ENCODE measurements at places on chromosomes 11 and 22.

- DNase-seq, result no peak
Measured at GRCh38 chr11:10693509-10694081, at the start of gene IRAG1. IRAG1 (minus strand) TSS chr11:10693755; CDS start chr11:10693602, 153 bp downstream.

DNA sequence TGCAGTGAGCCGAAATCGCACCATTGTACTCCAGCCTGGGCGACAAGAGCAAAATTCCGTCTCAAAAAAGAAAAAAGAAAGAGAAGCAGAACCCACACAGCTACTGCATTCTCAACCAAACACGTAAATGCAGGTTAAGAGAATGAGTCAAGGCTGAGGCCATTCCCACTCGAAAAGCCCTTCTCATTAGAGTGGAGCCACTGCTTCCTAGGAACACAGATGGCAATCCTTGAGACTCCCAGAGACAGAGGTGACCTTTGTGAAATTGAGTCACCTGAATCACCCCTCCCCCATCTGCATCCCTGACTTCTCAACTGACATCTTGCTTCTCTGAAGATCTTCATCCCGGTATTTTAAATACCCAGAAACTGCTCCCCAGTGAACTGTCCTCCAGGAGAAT, 8.2 kb downstream of the PACSIN2 start:
- DNase-seq, result no peak

DNA sequence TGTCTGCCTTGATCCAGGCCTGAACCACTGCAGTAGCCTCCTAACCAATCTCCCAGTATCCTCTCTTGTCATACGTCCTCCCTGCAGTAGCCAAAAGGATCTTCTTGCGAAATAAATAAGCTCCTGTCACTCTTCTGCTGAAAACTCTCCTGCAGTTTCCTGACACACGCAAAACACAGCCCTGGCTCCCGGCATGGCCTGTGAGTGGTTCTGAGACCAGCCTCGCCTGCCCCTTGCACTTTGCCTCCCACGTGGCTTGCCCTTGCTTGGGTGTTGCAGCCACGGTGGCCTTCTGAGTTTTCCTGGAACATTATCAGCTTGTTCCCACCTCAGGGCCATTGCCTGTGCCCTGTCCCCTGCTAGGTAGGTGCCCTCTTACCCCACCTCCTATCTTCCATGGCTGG, 7.2 kb downstream of the ZC3H7B start:
- no peak for DNase-seq

DNA sequence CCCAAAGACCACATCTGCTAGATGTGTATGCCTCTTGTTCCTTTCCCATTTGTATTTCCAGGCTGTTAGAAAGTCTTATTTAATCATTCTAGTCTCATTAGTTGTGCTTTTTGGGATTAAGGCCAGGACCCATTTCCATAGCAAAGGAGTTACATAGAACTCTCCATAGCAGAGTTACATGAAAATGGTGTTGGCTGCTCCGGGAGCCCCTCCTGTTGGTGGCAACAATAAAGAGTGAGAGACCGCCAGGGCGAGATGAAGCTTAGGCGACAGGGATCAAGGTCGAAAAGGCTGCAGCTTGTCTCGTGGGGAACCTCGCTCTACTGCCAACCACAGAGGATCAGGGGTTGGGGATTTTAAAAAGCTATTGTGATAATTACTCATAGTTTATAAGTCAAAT, 58.3 kb downstream of the GRIK4 start:
- no peak for DNase-seq

DNA sequence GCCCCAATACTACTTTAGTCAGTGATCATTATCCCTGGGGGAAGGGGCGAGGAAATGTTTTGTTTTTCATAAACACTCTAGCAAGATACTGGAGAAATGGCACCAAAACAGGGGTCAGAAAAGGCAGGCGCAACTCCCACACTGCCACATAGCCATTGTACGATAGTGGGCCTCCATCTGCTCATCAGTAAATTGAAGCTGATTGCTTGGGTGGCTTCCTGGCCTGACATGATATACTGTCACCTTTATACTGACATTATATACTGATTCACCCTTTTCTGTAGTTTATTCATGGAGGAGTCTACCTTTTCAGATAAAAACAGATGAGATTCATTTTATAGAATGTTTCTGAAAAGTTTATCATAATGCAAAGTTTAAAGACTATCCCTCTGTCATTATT, 51.6 kb upstream of the CCDC34 start:
- DNase-seq, result no peak

GRCh38 chr22:50209893-50210292, 9.1 kb downstream of the SELENOO start:
- DNase-seq, result peak; percentile 89

DNA sequence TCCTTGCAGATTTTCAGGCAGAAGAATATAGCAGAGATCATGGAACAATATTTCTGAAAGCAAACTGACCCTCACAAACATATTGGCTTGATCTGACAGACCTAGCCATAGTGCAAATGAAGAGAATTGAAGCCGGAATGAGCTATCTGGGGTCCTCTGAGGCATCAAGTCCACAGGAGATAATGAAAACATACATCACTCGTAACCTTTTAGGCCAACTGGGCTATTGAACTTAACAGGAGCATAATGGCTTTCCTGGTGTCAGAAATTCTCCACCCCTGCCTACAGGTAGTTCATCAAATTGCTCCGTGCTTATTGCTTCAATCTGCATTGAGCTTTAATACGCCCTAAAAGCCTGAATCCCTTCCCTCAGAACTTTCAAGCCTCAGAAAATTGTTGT, 1414.6 kb upstream of the TENM4 start:
- no peak for DNase-seq

- no peak for DNase-seq
Measured at GRCh38 chr11:76005756-76006155, 190.7 kb downstream of the UVRAG start.

DNA sequence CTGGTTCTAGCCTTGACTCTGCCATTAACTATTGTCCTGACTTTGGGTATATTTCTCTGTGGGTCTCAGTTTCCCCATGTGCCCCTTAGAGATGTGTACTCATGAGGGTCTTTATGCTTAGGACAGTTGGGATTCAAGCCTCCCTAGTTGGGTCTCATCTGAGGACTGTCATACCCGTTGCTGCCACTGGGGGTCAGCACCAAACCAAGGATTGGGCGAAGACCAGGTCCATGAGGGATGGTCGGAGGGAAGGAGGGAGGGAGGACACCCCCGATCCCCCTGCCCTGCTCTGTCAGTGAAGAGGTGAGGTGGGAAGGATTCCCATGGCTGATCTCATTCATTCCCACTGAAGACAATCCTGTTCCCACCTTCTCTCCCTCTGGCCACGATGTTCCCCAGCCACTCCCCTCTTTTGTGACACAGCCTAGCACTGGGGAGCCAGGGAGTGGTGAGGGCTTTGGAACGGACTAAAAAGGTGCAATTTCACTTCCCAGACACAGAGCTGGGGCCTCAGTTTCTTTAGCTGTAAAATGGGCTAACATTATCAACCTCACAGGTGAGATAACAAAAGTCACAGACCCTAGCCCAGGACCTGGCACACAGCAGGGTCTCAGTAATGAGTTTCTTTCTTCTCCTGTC, 12.4 kb upstream of the KLHL35 start:
- DNase-seq, result peak; percentile 84

GRCh38 chr11:7348432-7349304, 97.0 kb downstream of the SYT9 start:
- no peak for DNase-seq

DNA sequence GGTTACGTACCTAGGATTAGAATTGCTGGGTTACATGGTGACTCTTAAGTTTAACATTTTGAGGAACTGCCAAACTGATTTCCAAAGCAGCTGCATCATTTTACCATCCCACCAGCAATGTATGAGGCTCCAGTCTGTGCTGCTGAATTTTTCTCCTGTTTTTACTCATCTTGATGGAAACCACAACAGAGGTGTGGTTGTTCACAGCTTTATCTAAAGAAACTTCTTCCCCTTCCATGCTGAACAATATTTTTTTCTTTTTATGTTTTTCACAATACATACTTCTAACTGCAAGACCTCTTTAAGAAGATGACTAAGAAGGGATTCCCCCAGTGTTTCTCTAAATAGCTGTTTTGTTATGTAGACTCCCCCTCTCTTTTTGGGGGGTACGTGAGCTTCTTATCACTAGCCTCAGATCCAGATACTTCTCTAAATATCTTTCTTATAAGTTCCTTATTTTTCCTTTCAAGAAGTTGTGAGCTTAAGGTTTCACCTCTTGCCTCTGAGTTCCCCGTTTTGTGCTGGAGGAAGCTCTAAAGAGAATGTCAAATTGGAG, 24.0 kb downstream of the TCP11L1 start:
- DNase-seq, result peak; percentile 41

- DNase-seq, result no peak
Measured at GRCh38 chr22:49449377-49449776, 378.3 kb downstream of the BRD1 start.

DNA sequence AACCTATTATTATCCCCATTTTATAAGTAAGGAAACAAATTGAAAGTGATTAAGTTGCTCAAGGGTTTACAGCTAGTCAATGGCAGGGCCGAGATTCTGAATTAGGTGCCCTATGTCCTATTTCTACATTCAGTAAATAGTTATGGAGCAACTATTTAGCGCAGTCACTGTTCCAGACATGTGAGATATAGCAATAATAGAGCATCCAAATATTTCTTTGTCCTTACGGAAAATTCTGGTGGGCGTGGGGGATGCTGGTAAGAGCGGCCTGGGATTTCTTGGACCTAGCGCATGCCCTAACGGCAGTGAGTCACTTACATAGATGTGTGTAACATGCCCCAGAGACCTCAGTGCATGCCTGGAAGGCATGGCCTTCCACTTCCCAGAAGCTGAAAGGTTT, 4.4 kb downstream of the DTX4 start:
- DNase-seq, result no peak

DNA sequence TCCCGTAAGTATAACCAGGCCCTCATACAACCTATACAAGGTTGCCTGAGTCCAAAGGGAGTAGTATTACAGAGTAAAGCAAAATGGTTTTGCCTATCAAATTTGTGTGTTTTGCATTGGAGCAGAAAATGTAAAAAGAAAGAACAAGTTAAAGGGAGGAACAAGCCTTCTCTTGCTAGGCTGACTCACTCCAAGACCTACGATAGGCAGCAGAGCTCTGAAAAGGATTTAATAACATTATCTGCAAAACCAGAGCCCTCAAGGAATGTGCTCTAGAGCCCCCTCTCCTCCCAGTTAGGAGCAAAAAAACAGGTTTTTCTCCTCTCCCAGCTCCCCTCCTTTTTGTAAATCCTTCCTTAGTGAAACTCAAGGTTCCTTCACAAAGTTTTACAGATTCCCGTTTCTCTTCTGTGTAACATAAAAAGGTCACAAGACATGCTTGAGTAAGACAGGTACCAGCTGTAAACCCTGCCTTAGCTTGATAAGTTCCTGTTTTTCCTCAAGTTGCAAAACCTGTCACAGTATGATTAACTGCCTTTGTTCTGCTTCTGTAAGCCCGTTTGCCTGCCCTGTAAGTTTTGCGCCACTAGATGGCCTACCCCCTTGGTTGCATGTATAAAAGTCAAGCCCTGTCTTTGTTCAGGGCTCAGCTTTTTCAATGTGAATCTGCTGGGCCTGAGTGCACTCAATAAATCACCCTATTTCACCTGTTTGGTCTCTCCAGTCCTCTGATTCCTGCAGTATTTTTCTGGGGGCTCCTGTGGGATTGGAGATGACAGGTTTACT, 498.2 kb downstream of the KCNA4 start:
- no peak for DNase-seq

DNA sequence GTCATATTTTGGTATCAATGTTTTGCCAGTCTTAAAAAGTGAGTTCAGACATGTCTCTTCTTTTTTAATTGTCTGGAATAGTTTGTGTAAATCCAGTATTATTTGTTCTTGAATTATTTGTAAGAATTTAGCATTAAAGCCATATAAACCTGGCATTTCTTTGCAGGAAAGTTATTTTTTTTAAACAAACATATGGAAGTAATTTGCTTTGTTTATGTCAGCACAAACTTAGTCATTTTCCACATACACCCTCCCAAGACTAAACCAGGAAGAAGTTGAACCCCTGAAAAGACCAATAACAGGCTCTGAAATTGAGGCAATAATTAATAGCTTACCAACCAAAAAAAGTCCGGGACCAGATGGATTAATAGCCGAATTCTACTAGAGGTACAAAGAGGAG, 9.1 kb upstream of the CCDC81 start:
- DNase-seq, result no peak

DNA sequence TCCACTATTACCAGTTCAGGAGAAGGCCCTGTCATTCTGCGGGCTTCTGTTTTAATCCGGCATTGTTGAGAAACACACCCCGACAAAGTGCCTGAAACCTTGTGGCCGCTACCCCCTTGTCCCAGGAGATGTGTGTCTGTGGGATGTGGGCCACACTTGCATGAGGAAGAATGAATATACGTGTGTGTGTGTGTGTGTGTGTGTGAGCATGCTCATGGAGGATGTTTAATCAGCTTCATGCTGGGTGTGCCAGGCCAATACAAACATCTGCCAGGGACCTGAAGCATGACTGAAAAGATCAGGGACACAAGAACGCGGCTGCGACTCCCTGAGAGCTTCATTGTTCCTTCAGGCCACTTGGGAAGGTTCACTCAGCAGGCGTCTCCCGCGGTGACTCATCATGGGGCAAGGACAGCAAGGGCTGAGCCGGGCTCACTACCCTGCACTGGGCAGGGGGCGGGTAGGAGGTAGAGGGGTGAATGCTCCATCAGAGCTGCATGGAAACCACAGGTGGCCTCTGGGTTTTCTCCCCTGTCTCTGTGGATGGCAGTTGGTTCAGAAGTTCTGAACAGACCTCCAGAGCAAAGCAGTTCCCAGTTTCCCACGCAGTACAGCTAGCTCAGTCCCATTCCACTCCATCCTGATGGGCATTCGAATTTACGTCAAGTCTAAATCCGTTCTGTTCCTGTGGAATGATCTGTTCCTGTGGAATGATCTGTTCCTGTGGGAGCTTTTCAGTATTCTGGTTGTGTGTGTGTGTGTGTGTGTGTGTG, 7.0 kb upstream of the MALAT1 start:
- DNase-seq, result no peak

- no peak for DNase-seq
Measured at GRCh38 chr11:118341815-118342489, 553 bp downstream of the CD3D start.

- no peak for DNase-seq
Measured at GRCh38 chr11:30171661-30172060, 59.2 kb upstream of the FSHB start.

GRCh38 chr11:104652996-104653395, 245.3 kb downstream of the CASP12 start:
- DNase-seq, result no peak

GRCh38 chr11:35792148-35792845, 129.7 kb downstream of the TRIM44 start:
- DNase-seq, result no peak

GRCh38 chr11:67279589-67280340, 9.3 kb upstream of the ANKRD13D start:
- DNase-seq, result no peak

GRCh38 chr11:83502041-83502440, 215.9 kb upstream of the CCDC90B start:
- no peak for DNase-seq
